ENCODE measurements at places on chromosomes 3 and 15.

DNA sequence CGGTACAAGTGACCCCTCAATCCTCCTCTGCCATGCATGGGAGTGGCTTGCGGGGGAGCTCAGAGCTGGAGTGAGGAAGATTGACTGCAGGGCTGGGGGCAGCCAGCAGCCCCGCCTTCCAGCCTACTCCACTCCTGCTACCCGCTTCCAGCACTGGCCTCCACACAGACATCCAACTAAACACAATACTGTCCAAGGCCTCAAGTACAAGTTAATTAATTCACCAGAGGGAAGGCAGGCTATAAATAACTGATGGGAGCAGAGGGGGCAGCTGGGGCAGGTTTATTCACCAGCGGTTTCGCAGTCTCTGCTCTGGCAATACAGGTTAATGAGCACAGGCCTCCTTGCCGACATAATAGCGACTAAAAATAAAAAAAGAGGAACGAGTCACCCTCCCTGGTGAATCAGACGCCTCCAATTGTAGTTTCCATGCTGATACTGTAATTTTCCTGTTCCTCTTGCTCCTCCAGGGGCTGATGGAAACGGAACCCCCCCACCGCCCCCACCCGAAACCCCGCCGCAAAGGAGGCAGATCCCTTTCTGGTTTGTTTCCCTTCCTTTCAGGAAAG, 166.4 kb upstream of the TLE3 start:
- no peak for DNase-seq

GRCh38 chr3:4864503-4864902, 114.7 kb upstream of the BHLHE40 start:
- DNase-seq: no peak

DNA sequence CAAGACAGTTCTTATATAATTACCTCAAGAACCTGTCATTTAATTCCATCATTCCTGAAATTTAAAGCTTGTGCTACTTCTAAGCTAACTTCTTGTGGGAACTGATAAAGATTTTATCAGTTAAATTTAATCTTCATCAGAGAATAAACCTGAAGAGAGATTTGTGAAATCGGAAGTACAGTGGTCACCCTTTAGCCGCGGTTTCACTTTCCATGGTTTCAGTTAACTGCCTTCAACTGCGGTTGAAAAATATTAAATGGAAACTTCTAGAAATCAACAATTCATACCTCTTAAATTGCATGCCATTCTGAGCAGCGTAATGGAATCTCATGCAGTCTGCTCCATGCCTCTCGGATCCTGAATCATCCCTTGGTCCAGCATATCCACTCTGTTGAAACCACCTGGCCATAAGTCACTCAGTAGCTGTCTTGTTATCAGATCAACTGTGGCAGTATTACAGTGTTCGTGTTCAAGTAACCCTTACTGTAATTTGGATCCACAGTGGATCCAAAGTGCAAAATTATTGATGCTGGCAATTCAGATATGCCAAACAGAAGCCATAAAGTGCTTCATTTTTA, 626.1 kb downstream of the CADM2 start:
- no peak for DNase-seq

DNA sequence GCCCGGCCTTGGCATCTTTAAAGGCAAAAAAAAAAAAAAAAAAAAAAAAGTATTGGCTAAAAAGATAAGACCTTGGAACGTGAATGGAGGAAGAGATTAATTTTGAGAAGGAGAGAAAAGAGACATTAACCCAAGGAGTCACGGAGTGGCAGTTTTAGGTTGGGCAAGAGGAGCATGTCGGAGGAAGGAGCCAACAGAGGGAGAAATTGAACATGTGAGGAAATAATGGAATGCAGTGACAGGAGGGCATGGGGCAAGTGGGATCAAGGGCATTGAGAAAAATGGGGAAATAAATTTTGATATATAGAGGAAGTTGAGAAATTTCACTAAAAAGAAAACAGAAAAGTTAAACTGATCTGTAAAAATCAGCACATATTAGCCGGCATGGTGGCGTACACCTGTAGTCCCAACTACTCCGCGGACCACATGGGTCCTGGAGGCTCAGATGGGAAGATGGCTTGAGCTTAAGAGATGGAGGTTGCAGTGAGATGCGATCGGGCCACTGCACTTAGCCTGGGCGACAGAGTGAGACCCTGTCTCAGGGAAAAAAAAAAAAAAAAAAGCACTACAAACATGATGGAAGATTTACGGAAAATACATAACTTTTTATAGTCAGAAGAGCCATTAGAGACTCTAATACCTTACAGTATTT, 1.2 kb downstream of the HAUS2 start:
- no peak for DNase-seq

DNA sequence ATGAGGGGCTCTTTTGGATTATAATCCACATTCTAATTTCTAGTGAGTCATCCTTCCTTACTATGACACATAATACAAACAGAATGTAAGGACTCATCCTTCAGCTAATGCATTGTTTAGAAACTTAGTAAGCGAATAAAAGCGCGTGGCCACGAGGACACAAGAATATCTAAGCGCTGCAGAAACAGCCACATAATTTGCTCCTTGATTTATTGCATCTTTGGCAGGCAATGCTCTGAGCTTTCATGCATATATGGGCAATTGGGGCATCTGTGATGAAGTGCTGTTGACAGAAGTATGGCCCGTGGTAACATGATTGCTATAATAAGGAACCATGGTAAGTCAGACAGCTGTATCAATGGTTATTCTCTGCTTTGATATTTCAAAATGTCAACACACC, 191.3 kb upstream of the ZNF385D start:
- no peak for DNase-seq

DNA sequence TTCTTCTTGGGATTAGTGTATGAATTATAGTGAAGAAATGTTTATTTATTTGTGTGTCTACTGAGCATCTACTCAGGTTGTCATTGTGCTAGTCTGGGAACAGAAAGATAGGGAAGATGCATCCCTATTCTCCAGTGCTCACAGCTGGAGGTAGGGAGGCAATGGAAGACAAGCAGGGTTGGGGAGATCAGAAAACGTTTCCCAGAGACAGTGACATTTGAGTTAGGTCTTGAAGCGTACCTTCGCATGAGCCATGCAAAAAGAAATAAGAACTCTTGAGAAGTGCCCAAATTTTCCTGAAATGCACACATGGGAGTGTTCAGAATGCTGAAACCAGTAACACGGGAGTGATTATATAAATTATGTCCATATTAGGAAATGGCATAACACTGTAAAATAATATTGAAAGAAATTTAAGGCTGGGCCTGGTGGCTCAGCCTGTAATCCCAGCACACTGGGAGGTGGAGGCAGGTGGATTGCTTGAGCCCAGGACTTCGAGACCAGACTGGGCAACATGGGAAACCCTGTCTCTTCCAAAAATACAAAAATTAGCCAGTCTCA, 5.3 kb upstream of the CEMIP start:
- DNase-seq: no peak

GRCh38 chr3:172186607-172187006, 147.2 kb downstream of the FNDC3B start:
- no peak for DNase-seq

DNA sequence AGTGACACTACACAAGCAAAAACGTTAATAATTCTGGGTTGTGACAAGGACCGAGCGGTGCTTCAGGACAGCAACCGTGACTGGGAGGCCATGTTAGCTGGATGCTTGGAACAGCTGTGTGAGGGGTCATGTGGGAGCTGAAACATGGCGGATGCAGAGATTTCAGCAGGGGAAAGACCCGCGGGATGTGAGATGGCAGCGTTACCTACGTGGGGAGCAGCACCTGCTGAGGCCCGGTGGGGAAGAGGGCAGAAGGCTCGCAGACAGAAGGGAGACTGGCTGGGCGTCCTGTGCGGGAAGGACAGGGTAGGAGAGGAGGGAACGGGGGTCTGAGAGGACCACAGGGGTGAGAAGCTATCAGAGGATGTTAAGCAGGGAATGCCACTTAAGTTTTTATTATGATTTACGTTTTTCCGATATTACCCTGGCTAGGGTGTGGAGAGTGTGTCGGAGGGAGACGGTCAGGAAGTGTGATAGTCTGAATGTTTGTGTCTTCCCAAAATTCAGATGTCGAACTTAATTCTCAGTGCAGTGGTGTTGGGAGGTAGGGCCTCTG, 228.8 kb upstream of the LYSMD4 start:
- DNase-seq: no peak

- DNase-seq: no peak
Observed at GRCh38 chr3:150238048-150238802, 169.9 kb upstream of the TSC22D2 start.

DNA sequence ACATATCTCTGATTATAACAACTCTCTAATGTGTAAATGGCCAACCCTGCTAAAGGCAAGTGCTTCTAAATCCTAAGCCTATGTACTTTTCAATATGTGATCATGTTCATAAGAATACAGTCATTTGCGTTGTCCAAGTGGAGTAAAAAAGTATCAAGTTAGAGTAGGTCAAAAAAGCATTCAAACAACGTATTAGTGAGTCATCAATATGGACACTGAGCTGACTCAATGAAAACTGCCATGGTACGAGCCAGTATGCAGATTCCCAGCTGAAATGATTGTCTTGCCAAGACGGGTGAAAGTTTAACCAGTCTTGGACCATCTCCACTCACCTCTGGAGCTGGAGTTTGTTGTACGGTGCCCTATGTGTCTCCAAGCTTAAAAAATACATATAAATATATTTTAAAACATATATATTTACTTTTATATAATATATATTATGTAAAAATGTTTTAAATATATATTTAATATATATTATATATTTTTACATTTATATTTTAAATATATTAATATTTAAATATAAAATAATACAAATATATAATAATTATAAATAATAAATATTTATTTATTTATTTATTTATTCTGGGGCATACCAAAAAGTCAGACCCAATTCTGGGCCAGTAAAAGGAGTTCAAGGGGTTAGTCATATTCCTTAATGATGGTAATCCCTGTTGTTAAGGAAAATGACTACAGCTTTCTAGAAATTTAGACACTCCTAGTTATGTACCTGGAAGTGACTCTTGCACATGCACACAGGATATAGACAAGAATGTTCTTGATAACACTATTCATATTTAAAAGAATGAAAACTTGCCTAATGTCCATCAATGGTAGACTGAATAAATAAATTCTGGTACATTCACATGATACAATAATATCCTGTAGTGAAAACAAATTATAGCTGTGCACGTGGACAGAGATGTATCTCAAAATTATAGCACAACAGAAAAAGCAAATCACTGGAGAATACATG, 27.2 kb downstream of the PLSCR4 start:
- no peak for DNase-seq

GRCh38 chr3:62057339-62058047, 315.9 kb downstream of the FEZF2 start:
- no peak for DNase-seq

GRCh38 chr3:194184265-194184751, 48.4 kb downstream of the HES1 start:
- no peak for DNase-seq

GRCh38 chr3:156664831-156665178, 9.6 kb upstream of the TIPARP start:
- no peak for DNase-seq

- DNase-seq: no peak
Observed at GRCh38 chr15:89472785-89473256, 23.6 kb downstream of the RHCG start.

DNA sequence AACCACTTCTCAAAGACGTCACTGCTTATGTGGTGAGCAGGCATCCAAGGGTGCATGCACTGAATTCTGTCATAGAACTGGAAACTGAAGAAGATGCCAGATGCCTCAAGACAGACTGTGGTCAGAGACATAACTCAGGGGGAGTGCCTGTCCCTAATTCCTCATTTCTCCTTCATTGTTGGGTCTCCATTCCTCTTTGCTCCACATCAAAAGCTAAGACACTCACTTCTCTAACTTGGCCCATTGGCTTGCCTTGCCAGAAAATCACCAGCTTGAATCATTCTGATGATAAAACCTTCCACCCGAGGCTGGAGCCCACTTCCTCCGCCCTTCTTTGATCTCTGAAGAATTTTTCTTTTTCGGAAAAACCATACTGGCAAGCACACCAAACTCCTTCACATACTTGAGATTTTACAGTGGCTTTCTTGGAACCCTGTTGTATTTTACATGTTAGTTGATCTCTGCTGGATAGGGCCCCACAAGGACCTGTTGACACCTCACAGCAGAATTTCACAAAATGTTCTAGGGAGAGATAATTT, 69.9 kb downstream of the COL8A1 start:
- DNase-seq: no peak

DNA sequence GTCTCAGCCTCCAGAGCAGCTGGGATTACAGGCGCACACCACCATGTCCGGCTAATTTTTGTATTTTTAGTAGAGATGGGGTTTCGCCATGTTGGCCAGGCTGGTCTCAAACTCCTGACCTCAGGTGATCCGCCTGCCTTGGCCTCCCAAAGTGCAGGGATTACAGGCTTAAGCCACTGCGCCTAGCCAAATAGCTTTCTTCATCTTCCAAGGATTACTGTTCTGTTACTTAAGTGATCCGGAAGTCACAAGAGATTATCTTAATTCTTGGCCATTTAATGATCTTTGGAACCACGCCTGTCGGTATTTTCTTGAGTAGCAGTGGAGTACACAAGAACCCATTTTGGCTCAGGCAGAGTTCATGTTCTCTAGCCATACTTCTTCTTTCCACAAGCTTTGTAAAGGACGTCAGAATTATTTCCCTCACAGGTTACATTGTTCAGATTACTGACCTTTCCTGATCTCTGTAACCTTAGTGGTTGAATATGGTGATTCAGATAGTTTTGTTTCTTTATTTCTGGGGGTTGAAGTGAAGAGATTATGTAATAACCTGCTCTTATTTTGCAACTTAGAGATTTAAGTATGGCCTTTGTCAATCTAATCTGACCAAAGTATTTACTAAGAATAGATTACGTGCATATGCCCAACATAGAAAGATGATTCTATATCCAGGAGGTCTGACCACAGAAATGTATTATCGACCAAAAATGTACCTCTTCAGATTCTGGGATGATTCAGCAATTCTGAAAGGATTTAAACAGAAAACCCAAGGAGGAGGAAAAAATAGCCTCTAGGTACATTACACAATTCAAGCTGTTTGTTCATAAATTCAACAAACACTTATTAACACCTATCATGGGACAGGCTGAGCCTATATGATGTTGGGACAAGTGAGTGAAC, 132.2 kb downstream of the GREM1 start:
- DNase-seq: no peak

GRCh38 chr3:49460188-49460890, 9.7 kb upstream of the DAG1 start:
- DNase-seq: no peak

DNA sequence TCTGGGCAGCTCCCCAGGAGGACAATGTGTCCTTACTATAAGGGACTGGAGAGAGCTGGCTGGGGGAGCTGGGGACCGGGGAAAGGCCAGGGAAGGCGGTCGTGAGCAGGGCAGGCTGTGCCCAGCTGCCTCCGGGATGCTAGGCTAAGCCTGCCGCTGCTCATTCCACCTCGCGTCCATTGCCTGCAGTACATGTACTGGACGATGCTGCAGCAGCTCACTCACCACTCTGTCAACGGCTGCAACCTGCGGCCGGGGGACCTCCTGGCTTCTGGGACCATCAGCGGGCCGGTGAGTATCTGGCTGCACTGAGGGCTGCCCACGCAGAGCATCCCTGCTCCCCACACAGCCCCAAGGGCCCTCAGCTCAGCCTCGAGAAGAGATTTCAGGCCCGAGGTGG, 27.1 kb downstream of the FAH start:
- DNase-seq: no peak
